ENCODE measurements at places on chromosomes 5 and 9. TPM values are rescaled to one million over a fixed set of nuclear protein-coding genes. Genes with fewer than 3 reads are reported as not detected.
A peak's percentile ranks its signal among the peaks of the same experiment; 100 is the strongest.

NUTM2F gene
- total RNA-seq: not detected

UGT3A2 gene
- total RNA-seq: 0.86 TPM

DNA sequence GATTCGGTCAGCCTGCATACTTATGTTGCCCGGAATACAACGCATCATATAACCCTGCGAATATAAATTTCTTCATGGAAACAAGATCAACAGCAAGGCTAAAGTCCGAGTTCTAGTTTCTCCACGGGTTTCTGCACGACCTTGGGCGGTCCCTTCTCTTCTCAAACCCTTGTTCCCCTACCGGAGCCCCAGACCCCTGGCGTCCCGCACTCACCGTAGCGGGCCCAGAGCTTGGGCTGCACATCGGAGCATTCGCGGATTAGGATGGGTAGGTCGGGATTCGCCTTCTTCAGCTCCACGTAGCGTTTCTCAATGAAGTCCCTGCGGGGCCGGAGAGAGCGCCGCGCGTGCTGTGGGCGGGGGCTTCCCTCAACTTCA, 399 bp downstream of the NDUFA2 start:
- DNase-seq: no peak

DNA sequence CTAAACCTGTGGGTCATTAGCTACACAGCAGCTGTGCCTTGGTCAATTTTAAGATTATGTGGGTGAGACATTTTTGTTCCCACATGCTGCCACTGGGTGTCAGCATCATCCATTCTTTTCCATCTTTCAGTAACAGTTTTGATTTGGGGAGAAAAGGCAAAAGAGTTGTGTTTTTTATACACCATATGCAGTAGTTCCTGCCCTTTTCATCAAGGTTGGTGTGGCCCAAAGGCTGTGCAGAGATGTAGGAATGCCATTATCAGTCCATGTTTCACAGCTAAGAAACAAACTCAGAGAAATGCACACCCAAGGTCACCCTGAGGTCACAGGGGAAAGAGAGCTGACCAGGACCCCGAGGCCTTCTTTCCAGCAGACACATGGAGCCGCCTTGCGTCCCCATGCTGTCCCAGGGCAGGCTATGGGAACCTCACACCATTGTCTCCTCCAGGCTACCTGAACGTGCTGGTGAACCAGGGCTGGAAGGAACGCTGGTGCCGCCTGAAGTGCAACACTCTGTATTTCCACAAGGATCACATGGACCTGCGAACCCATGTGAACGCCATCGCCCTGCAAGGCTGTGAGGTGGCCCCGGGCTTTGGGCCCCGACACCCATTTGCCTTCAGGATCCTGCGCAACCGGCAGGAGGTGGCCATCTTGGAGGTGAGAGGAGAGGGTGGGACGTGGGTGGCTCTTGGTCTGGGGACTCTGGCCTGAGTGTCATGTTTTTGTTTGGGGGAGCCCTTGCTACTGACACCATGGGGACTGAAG, 27.8 kb upstream of the GRPEL2 start:
- DNase-seq: no peak

GRCh38 chr9:21804331-21804730, 1.9 kb downstream of the MTAP start:
- no peak for DNase-seq

GRCh38 chr5:10288592-10289219, 19.0 kb downstream of the CMBL start:
- DNase-seq: no peak

DNA sequence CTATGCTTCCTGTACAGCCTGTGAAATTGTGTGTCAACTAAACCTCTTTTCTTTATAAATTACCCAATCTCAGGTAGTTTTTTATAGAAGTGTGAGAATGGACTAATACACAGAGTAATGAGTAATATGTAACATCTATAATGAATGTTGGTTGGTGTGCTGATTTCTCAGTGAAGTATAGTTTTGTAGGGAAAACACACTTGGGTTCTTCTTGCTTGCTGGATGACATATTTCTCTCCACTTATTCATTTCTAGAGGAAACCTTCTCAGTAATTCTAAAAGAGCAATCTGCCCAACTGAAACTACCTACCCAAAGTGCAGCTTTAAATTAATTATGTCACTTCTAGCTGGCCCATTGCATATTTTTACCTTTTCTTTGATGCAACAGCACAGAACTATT, 81.1 kb upstream of the RORB start:
- DNase-seq: no peak

- DNase-seq: peak; percentile 65
These were observed 7.0 kb upstream of the GADD45G start for GRCh38 chr9:89597711-89598362.

TMEFF1 gene
- total RNA-seq: 9.5 TPM

- no peak for DNase-seq
These were observed 410.7 kb downstream of the DTWD2 start for GRCh38 chr5:118577621-118578020.

GRCh38 chr5:22844155-22844554, 9.0 kb downstream of the CDH12 start:
- DNase-seq: no peak

PLEKHG4B gene
- 46.6 TPM for total RNA-seq

DNA sequence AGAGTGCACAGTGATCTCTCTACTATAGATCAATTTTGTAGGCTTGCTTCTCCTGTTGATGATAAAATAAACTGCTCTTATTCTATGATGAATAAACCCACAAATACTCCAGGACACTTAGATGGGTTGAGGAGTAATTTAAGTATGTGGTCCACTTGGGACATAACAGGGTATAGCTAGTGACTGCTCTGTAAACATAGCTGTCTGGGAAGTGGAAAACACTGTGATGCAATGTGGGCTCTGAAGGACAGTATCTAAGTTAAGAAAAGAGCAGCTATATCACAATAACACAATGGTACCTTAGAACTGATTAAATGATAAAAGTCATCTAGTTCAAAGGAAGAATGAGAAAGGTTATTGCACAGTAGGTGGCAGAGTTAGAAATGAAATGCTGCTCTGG, 294.3 kb upstream of the HAPLN1 start:
- DNase-seq: no peak

GRCh38 chr5:65722575-65723403, 784 bp downstream of the NLN start:
- DNase-seq: no peak

DNA sequence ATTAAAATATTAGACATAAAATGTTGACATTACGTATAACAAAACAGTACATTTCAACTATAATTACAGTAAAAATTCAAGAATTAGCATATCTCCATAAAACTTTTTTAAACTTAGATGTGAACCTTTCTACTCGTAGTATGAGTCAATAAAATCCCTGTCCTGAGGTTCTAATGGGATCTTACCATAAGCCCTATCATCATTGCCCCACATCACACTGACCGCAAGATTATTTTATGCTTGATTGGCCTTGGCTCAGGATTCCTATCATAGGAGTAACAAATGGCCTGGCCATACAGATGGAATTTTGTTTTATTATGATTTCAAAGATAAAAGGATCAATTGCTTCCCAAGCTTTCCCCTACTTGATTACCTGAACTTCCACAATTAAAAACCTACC, 238.3 kb downstream of the MEF2C start:
- no peak for DNase-seq

PDE6A gene
- total RNA-seq: not detected

QRFP gene
- not detected for total RNA-seq
